ENCODE measurements at places on chromosomes 6 and 20. TPM values are rescaled to one million over a fixed set of nuclear protein-coding genes. Genes with fewer than 3 reads are reported as not detected.

The CD24 gene
- 902 TPM for polyA plus RNA-seq

The LHFPL5 gene
- polyA plus RNA-seq: 0.12 TPM

The WFDC12 gene
- not detected for polyA plus RNA-seq

The KHDC1 gene
- 6.2 TPM for polyA plus RNA-seq

- peak; percentile 43 for DNase-seq
Observed at GRCh38 chr6:49409951-49410542, 53.0 kb downstream of the MMUT start.

DNA sequence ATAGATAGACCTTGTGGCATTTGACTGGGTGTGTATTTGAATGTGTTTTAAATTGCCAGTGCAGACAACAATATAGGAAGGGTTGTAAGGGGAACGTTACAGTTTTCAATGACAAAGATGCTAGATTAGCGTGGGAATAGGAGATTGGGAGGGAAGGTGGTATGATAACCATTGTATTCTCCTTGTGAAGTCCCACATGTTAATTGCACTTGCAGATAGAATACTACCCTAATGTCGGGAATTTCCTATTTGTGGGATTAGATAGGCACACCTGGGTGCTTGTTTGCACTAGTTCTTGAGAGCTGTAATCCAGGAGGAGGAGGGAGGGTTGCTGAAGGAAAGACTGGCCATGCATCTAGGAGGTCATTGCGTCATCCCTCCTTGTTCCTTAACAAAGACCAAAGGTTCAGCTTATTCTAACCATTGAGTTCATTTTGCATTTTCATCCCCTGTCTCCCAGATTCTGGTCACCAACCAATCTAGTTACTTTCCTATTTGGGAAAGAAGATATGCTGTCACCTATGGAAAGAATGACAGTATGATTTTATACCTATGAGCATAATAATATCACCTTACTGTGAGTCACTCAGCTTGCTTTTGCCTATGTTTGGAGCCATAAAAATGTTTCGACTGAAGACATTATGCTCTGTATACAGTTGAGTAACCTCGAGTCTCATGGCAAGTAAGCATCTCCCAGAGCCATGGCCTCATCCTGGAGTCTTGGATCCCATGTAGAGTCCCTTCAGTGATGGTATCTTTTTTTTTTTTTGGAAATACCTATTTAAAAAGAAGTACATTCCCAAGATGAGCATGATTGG lies 201.5 kb downstream of the DTNBP1 start:
- DNase-seq: no peak

DNA sequence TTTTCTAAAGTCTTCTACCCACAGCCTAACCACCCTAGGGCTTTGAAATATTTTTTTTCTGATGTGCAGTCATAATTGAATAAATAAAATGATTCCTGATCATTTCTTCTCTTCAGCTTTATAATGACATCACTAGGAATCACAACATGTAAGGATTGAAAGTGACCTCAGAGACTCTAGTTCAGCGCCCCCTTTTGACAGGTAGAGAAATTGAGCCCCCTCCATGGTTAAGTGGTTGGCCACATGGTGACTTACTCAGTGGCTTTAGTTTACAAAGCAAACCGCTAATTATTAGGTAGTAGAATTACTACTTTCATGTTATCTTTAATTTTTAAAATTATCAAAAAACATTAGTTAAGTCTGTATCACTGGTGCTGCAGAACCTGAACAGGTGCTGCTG lies 13.3 kb upstream of the SLC2A12 start:
- DNase-seq: no peak

All from renal cortex interstitium (tissue), 15 donors.